GM12891 (cell line): ENCODE measurements at places on chromosomes 3 and 15.

- no peak for DNase-seq
Measured at GRCh38 chr3:102113421-102114041, 264.2 kb downstream of the NFKBIZ start.

DNA sequence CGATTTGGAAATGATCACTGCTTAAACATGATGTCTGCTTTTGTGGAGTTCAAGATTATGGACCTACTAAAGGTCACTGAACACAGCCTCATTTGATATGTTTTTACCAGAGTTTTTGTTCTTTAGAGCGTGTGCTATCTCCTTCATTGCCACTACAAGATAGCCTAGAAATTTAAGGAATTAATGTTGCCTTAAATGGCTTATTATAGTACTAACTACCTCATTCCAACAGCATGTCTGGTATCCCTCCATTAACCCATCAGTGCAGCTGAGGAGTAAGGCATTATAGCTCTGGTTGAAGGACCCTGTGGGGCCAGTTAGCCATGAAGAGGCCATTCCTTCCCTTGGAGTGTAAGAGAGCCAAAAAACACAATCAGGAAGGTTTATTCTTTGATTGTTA lies 2.3 kb upstream of the FAM43A start:
- DNase-seq: no peak

GRCh38 chr3:95172164-95172943 lies 1109.5 kb downstream of the NSUN3 start:
- DNase-seq: no peak

GRCh38 chr3:154105218-154105975 lies 15.8 kb upstream of the ARHGEF26 start:
- DNase-seq: no peak

DNA sequence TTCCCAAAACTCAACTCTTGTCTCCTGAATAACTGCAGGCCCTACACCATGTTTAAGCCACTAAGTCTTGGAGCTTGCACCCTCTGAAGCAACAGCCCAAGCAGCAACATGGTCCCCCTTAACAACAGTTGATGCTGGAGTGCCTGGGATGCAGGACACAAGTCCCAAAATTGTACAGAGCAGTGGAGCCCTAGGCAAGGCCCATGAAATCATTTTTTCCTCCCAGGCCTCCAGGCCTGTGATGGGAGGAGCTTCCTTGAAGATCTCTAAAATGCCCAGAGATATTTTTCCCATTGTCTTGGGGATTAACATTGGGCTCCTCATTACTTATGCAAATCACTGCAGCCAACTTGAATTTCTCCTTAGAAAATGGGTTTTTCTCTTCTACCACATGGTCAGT lies 311.9 kb upstream of the EPHA3 start:
- DNase-seq: no peak

DNA sequence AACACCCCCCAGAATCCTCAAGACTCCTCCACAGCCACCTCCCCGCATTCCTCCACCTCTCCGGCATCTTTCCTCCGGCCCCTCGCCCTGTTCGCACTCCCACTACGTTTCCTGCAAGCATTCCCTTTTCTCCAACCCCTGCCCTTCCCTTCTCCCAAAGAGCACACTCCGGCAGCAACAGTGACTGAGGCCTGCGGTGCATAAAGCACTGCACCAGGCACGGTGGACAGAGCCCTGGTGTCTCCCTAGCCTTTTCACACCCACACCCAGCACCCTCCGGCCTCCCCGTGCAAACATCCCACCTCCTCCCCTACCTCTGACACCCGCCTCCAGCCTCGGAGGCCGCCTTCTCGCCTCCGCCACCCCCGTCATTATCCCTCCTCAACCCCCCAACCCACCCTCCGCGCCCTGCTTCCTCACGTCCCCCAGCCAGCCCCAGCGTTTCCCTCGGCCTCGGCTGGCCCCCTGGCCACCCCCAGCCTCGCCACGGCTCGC lies 577 bp downstream of the ZNF148 start:
- peak; percentile 51 for DNase-seq

GRCh38 chr15:39338251-39338650 lies 242.6 kb upstream of the THBS1 start:
- DNase-seq: no peak

DNA sequence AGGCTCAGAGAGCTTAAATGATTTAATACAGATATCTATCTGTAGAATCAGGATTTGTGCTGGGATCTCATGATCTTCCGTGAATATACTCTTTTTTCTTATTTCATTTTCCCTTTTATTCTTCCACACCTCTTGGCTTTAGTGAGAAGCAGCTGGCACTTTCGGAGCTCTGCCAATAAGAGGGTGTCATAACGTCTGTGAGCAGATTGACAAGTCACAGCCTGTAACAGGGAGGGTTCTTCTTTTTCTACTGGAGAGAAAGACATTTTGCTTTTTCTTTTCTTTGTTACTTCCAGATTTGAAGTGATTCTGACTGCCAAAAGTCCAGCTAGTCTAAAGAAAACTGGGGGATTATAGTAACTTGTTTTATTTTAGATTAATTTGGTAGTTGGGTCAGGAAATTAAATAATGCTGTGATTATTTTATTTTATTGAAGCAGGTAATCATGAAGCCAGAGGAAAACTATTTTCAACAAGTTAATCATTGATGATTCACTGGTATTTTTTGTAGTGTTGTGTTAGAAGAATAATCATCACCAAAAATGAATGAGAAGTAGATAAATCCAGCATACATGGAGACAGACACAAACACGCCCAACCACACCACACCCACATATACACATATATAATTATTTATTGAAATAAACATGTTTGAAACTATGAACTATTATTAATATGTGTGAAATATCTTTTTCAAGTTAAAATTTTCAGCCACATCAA lies 69.8 kb downstream of the TNFAIP8L3 start:
- DNase-seq: no peak

GRCh38 chr3:50068134-50068533 lies 20.6 kb upstream of the RBM5 start:
- no peak for DNase-seq

GRCh38 chr3:48985831-48986376 lies 4.1 kb upstream of the P4HTM start:
- no peak for DNase-seq

DNA sequence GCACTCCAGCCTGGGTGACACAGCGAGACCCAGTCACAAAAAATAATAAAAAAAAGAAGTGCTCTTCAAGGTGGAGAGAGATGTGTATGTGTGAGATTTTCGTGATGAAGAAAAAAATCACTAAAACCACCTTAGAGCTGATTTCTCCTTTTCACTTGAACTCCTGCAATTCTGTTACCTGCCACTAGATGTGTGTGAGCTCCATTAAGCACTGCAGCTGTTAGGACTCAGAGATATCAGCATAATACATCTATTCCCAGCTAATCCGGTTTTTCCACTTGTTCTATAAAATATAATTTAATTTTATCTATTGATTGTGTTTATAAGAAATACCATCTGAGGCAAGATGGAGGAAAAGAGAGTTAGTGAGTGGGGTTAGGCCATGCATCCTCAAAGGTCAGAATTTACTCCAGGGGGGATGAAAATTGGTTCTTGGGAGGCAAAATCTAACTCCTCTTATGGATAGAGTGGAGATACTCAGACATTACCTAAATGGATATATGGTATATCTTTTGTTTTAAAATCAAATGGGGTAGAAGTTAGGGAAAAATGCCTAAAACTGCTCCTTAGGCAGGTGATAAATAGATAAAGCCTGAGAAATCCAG lies 152.7 kb downstream of the IL20RB start:
- DNase-seq: no peak

DNA sequence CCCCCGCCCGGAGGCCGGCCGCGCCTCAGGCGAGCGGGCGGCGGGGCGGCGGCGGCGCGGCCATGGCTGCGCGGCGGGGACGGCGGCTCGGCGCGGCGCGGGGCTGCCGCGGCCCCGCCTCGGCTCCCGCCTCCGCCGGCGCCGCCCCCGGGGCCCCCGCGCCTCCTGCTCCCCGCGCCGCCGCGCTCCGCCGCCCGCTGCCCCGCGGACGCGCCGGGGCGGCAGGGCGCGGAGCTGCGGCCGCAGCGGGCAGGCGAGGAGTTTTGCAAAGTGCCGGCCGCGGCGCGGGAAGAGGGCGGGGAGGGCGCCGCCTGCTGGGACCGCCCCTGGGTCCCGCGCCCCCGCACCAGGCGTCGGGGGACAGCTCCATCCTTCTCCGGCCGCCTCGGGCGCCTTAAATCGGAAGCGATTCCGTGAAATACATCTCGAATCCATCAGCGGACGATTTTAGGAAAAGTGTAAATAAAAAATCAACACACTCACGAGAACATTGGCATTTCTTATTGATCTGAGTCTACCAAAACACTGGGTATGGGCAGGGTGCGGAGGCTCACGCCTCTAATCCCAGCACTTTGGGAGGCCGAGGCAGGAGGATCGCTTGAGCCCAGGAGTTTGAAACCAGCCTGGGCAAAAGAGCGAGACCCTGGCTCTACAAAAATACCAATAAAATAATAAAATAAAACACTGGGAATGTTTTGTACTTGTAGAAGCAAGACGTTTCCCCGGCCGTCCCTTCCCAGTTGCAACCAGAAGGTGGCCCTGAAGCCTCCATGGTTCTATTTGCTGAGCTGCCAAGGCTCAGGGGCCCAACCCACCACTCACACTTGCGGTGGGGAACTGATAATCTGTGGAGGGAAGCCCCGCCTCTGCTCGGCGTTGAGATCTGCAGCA lies 136.9 kb downstream of the NUP210 start:
- DNase-seq: peak; percentile 58

DNA sequence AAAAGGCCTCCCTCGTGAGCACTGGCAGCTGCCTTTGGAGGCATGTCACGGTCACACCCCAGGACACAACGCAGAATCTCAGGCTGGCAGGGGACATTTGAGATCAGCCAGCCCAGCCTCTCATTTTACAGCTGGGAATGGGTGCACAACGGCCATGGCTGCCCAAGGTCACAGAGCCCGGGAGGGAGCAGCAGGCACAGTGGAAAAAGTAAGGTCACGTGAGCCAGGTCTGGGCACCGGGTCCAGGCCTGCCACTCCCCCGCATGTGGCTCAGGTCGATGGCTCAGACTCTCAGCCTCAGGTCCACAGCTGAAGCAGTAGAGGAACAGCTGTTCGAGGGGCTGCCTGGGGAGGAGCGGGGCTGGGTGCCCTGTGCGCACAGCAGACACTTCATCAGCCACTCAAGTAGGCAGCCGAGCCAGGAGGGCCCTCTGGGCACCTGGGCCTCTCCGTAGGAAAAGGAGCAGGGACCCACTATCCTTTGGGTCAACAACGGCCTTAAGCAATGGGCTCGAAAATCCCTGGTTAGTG lies 260.6 kb downstream of the GOLGA6L6 start:
- DNase-seq: no peak

DNA sequence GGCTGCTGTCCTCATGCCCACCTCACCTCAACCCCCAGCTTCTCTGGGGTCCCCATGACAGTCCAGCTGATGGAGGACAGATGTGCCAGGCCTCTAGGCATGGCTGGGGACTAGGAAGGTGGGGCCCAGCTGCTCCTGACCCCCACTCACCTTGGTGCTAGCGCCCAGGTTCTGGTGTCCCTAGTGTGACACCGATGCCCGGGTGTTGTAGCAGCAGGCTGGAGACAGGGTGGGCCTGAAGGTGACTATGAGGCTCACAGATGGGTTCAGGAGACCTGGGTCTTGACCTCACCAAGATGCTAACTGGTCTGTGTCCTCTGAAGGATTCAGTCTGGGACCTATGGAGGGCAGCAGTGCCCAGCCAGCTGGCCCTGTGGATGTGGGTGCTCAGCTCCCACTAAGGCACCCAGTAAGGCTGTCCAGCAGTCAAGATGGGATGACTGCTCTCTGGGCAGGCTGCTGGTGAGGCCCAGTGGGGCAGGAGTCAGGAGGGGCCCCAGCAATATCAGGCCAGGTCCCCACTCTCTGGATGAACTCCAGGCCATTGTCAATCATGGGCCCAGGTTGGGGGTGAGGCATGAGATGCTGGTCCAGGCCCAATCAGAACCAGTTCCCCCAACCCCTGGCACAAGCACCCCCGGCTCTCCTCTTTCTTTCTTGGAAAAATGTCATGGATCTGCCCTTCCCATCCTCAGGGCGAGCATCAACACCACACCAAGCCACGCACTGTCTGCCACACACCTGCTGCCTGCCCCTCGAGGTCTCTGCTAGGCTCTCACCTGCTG lies 33.0 kb downstream of the ALDH1L1 start:
- no peak for DNase-seq

DNA sequence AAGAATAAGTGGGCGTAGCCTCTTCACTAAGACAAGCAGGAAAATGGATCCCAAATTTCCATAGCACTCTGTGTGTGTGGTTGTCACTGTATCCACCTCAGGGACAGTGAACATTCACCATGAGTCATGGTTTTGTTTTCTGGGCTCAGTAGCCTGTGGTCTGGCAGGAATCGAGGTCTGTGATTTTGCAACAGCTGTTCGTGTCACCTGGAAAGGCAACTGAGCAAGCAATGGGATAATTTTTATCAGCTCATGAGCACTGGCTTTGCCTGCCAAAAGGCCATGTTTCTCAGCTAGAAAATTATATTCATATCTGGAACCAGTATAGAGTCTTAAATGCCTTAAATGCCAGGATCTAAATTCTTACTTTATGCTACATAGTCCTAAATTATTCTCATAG lies 60.9 kb downstream of the STRIT1 start:
- no peak for DNase-seq

GRCh38 chr3:112373924-112374323 lies 41.0 kb downstream of the CD200 start:
- no peak for DNase-seq

- no peak for DNase-seq
Measured at GRCh38 chr3:185561958-185562357, 9.6 kb upstream of the LIPH start.

- no peak for DNase-seq
Measured at GRCh38 chr3:59107856-59108815, 58.3 kb upstream of the CFAP20DC start.

DNA sequence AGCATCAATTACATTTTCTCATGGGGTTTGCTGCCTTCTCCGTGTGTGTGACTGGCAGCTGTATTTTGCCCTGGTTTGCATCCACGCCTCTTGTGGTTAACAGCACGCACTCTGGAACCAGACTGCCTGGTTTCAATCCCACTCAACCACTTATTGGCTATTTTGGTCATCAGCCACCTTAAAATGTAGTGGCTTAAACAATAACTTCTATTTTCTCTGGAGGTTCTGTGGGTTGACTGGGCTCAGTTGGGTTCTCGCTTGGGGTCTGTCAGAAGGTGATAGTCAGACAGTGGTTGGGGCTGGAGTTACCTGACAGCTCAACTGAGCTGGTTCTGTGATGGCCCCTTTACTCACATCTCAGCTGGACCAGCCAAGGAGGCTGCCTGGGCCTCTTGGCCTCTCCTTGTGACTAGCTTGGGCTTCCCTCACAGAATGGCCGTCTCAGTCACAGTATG lies 36.8 kb downstream of the EHD4 start:
- DNase-seq: no peak

GRCh38 chr3:58585005-58585786 lies 8.0 kb upstream of the FAM107A start:
- DNase-seq: peak; percentile 80

GRCh38 chr3:41198526-41198925 lies 779 bp upstream of the CTNNB1 start:
- DNase-seq: no peak

- no peak for DNase-seq
Measured at GRCh38 chr15:94381384-94381783, 150.0 kb downstream of the MCTP2 start.

- DNase-seq: no peak
Measured at GRCh38 chr3:129015388-129016105, 14.4 kb downstream of the EFCC1 start.
